ENCODE measurements at places on chromosomes 1 and 21.
A peak's percentile ranks its signal among the peaks of the same experiment; 100 is the strongest.

DNA sequence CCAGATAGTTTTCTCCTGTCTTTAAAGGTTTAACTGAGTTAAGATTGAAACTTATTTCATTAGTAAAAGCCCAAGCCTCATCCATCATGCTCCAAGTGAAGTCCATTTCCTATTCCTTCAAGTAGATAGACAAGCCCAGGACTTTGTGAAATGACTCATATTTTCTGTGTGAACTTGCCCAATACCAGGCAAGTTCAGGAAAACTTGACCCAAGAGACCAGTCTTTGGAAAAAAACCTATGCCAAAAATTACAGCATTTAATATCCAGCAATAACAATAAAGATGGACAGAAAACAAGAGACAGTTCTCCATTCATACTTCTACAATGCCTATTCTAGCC is 405 bp upstream of the RAB29 start:
- DNase-seq, result peak; percentile 75

GRCh38 chr1:89607586-89608318 is 25.2 kb upstream of the LRRC8C start:
- DNase-seq, result no peak

DNA sequence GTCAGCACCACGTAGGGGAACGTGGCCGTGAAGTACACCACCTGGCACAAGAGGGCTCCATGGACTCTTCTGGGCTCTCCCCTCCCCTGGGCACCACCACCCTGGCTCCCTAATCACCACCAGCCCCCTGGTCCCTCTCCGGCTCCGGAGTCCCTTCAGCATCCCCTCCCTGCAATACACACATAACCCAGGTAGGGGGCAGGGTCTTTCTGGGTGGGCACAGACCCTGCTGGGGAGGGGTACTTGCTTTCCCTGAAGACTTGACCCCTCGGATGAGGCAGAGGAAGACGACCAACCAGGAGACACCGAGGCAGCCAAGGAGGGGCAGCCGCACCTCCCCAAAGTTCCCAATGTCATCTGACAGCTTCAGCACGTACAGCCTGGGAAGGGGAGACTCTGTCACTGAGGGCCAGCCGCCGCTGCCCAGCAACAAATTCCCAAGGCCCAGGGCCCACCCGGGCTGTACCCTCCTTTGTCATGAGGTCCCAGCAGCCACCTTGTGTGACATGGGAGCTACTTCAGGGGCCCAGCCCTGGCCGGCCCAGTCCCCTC is 11.3 kb downstream of the CCDC24 start:
- DNase-seq, result no peak

DNA sequence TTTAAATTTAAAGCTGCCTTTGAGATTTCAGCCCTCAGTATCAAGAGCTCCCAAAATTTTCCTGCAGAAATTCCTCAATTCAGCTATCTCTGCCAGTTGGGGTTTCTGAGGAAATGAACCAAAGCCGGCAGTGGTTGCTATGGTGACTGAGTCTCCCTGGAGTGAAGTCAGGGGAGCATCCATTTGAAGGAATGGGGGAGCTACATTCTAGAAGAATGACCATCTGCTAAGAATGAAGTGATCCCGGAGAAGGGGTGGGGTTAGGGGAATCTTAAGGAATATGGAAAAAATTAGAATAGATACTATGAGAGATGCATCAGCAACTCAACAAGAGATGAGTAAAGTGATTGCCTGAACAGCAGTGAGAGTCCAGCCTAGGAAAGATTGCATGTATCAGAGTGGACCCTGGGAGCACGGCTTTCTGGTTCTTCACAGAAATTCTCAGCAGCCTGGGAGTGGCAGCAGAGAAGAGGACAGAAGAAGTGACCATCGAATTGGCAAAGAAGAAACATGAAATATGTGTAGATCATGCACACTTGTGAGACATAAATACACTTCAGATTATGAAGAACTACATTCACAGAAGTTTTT is 94.7 kb downstream of the CHD1L start:
- DNase-seq, result no peak

DNA sequence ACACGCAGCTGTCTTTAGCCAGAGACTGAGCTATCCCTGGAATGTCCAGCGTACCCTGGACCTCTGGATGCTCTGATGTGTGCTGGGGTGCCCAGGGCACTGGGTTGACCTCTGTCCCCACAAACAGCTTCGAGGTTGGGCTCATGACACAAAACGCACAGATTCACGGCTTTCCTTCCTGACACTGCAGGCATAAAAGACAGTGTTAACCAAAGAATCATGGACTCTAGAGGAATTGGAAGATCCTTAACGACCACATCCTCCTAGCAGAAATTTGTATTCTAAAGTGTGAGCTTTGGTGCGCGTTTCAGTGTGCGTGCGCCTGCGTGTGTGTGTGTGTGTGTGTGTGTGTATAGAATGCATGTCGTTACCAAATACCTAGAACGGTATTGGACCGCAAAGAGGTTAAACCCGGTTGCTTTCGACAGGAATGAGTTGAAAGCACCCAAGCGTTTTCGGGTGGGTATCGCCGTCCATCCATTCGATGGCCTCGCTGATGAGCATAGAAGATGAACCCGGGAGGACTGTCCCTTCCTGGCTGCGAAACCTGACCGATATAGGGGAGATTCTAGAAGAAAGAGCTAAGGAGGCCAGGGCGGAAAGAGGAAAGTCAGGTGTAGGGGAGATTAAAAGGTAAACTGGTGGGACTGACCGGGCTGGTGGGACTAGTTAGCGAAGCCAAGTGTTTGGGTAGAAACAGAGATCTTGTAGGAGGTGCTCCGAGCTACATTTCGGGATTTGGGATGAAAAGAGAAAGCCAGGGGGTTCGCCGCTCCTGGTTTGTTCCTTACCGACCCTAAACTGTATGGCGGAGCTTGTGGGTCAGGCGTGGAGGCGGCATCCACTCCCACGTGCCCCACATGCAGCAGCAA is 6.8 kb upstream of the LHX9 start:
- DNase-seq, result no peak

- peak; percentile 75 for DNase-seq
These were observed 70.6 kb upstream of the GORAB start for GRCh38 chr1:170461291-170461747.

- DNase-seq, result peak; percentile 49
These were observed 40.3 kb downstream of the RGS5 start for GRCh38 chr1:163162381-163162914.

GRCh38 chr1:907611-908451 is 15.9 kb upstream of the SAMD11 start:
- DNase-seq, result no peak

DNA sequence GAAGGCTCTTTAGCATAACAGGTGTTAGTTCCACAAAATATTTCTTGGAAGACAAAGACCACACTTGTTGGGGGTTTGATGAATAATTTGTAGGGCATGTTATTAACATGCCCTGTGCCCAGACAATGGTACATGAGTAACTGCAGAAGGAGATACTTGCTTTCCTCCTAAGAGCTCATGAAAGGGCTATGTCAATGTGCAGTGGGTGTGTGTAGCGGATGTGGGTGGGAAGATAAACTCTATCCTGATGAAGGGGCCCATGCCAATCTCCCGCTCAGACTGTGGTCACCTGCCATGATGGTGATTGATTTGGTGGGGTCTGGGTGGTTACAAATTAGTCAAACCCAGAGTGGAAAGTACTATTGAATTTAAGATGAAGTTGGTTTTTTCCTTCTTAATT is 69.8 kb upstream of the DNAH14 start:
- DNase-seq, result no peak

- DNase-seq, result peak; percentile 67
These were observed 439.6 kb upstream of the ADAMTS5 start for GRCh38 chr21:27406300-27407009.

DNA sequence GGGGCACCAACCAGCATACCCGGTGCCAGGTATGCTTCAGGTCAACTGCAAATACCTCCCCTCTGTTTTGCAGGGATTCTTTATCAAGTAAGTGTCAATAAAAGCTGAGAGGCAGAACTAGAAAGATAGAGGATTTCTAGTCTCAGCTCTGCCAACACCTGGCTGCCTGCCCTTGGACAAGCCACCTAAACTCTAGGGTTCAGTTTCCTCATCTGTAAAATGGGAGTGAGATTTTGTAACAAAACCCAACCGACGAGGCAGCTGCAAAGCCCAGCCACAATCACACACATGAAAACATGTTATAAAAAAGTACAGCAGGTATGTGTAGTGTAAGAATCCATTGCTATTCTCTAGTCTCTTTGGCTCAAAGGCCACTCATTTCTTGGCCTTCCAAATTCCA is 8.2 kb downstream of the SSBP3 start:
- DNase-seq, result no peak

GRCh38 chr21:14581902-14582457 is 35.9 kb upstream of the SAMSN1 start:
- DNase-seq, result no peak

GRCh38 chr1:18954270-18955071 is 2.0 kb downstream of the IFFO2 start:
- no peak for DNase-seq

GRCh38 chr1:11178021-11179015 is 10.8 kb upstream of the ANGPTL7 start:
- DNase-seq, result no peak

GRCh38 chr21:44954281-44954771 is 14.5 kb downstream of the SLX9 start:
- no peak for DNase-seq

GRCh38 chr21:22650226-22650625 is 1652.0 kb downstream of the NCAM2 start:
- DNase-seq, result no peak

- DNase-seq, result no peak
These were observed 1.3 kb downstream of the PARK7 start for GRCh38 chr1:7962636-7963377.

DNA sequence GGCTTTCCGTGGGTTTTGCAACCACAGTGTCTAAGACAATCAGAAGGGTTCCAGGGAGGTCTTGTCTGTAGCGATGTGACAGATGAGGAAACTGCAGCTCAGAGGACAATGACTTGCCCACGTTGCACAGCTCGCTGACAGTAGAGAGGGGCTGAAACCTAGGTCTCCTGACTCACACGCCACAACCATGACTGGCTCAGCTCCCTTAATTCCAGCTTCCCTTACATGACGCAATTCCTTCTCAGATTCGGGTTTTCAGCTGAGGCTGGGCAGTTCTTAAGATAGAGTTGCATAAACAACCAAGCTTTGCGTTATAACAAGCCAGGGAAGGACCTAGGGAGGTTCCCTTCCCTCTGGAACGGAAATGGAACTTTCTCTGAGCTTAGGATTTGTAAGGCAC is 36.3 kb downstream of the DHCR24 start:
- peak; percentile 99 for DNase-seq

GRCh38 chr1:248894837-248895236 is 11.2 kb upstream of the PGBD2 start:
- DNase-seq, result no peak

DNA sequence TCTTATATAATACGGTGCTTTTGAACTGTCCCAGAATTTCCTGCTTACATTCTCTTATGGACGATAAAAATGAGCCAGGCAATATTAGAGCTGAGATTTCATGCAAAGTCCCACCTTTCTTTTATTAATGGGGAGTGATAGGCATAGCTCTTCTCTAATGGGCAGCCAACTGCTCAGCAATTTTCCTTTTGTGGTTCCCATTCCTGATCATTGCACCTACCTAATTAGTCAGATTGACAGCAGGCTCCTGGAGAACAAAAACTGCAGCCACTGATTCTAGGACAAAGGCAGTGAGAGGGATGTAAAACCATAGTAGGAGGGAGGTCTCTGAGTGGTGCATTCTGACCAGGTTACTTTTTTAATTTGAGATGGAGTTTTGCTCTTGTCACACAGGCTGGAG is 110.4 kb downstream of the UCK2 start:
- no peak for DNase-seq

DNA sequence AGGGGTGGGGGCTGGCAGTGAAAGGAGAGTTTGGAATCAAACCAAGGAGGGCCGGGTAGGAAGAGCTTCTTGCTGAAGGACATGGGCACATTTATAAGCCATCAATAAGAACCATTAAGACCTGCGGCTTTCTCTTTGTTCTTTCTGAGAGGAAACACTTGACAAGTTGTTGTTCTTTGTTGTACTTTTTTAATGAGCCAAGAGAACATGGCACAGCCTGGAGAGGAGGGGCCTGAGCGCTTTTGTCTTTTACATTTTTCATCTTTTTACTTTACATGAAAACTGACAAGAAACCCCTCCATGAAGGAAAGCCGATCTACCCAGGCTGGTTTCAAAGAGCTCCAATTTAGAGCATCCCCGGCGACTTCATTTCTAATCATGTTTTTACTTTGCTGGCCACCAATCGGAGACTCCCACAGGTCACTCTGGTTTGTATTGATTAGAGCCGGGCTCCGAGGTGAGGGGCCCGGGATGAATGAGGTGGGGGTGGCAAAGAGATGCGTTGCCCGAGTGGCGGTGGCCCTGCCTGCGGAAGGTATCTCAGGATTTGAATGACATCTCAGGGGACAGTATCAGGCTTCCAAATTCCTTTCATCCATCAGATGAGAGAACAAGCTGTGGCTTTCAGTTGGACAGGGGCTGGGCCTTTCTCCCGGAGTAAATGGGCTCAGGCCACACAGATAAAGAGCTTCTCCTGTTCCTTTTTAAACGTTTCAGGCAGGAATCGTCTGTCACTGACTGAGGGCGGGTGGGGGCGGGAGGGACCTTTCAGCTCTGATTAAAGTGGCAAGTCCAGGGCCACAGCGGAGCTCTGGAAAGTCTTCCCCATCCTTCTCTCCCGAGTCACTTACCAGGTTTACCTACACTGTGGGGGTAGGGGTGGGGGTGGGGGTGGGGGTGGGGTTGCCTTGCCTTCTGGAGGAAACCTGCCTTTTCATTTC is 138.8 kb upstream of the ARHGEF16 start:
- no peak for DNase-seq

GRCh38 chr21:21003701-21004100 is 5.5 kb downstream of the NCAM2 start:
- no peak for DNase-seq

DNA sequence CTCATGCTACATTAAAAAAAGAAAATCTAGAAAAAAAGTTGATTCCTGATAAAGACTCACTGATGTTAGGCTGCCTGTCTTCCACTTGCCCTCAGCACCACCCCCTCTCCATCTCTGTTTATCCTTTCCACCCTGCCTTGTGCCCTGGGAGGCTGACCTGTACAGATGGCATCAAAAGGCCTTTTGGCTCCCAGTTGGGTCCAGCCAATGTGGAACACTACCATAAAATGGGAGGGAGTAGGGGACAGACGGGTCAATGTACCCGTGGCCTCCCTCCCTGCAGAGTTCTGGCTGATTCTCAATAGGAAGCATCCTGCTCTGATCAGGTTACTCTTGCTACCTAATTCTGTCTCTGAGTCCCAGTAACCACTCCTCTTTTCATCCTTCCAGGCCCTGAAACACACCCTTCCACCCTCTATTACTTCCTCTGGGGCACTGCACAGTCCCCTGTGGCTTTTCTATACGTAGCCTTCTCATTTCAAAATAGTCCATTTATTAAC is 300.0 kb downstream of the HHIPL2 start:
- DNase-seq, result no peak

- DNase-seq, result no peak
These were observed 4.9 kb upstream of the MIIP start for GRCh38 chr1:12014141-12014991.

- DNase-seq, result no peak
These were observed at the start of gene THBS3 for GRCh38 chr1:155207806-155208540. Gene THBS3, minus strand, starts transcription at chr1:155207897. Its CDS starts 21 bp downstream, at chr1:155207876.

DNA sequence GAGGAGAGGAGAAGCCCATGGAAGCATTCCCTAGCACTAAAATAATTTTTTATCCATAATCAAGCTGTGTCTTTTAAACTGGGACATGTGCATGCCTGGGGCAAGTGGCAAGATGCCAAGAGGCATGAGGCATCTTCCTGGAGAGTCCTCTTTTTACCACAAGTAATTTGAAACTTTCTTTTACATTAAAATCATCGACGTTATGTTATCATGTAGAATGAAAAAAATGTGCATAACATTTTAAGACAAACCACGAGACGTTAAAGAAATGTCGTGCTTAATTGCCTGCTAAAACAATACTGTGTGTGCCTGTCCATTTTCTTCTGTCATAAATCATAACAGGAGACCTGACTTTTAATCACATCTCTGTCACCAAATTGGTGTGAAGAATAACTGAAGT is 1.5 kb downstream of the STYXL2 start:
- DNase-seq, result peak; percentile 73

Data from HCEC 1CT (cell line).